Astrocyte of the spinal cord (primary cell): ENCODE measurements at places on chromosomes 12 and 14.
A peak's percentile ranks its signal among the peaks of the same experiment; 100 is the strongest.

GRCh38 chr14:77024171-77024691 lies 4.3 kb downstream of the IRF2BPL start:
- peak; percentile 51 for DNase-seq

GRCh38 chr14:59240356-59240755 lies 51.9 kb downstream of the DAAM1 start:
- no peak for DNase-seq

GRCh38 chr12:70535896-70536374 lies 101.3 kb downstream of the PTPRB start:
- DNase-seq: no peak

DNA sequence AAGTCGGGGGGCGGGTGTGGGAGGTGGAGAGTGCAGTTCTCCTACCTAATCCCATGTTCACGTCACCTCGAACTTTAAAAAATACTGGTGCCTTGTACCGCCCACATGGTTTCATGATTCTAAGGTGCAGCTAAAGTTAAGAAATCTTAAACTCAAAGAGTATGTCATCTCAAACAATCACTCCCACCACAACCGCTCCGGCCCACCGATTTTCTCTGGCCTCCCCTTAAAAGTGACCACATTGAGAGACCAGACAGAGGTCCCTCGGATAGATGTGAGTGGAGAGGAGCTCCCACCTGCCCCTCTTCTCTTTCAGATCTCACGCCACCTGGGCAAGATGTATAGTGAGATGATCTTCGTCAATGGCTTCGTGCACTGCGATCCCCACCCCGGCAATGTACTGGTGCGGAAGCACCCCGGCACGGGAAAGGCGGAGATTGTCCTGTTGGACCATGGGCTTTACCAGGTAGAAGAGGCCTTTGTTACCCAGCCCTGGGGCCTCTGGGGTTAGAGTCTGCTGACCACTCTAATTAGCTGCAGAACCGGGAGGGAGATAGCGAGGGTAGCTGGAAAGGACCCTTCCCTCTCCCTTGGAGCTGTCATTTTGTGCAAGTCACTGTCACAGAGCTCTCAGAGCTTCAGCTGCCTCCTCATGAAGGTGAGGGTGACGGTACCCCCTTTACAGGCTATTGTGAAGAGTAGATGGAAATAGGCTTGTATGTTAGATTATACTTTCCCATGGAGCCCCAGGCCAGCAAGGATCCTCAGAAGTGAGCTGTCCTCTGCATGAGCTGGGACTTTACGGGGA lies 124.4 kb downstream of the ADCK1 start:
- DNase-seq: no peak

- no peak for DNase-seq
Measured at GRCh38 chr12:105272814-105273416, 36.9 kb upstream of the APPL2 start.

- no peak for DNase-seq
Measured at GRCh38 chr14:99512571-99513182, 31.5 kb downstream of the CCNK start.

DNA sequence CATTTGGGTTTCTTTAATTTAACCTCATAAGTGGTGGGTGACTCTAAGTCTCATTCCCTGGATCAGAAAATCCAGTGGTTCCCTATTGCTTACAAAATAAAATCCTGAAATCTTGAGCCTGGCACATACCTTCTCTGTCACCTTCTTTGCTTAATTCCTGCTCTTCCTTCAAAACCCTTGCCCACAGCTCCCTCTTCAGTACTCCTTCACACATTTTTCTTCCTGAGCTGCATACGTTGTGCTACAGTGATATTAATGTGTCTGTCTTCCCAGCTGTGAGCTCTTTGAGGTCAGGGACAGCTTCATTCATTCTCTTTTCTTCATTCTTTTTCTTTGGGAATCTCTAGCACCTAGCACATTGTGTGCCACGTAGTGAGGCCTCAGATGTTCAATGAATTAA lies 9.5 kb downstream of the TSPAN11 start:
- no peak for DNase-seq

GRCh38 chr12:25156061-25156460 lies 38.9 kb downstream of the DNAI7 start:
- no peak for DNase-seq

DNA sequence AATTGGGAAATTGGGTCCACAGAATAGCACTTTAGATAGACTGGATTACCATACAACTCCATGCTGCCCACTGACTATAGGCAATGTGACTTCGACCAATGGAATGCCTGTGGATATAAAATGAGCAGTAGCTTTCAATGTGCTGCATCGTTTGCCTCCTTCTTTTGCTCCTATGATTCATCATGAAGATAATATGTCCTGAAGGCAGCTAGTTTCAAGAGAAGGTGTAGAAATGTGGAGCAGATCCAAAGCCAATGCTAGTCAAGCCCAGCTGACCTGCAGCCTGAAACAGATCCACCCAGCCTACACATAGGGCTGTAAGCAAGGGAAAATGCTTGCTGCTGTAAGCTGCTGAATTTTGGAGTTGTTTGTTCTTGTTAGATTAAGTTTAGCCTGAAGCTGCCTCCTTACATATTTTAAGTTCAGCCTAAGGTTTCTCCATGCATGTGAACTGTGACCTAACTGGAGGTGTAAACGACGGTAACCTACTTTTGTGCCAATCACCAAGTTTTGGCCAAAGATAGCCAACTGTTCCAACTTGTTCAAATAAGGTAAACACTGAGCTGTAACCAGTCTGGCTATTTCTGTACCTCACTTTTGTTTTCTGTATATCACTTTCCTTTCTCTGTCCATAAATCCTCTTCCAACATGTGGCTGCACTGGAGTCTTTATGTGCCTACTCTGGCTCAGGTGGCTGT lies 169.1 kb upstream of the AVPR1A start:
- peak; percentile 12 for DNase-seq

GRCh38 chr12:105983622-105984320 lies 155.0 kb downstream of the NUAK1 start:
- peak; percentile 90 for DNase-seq

DNA sequence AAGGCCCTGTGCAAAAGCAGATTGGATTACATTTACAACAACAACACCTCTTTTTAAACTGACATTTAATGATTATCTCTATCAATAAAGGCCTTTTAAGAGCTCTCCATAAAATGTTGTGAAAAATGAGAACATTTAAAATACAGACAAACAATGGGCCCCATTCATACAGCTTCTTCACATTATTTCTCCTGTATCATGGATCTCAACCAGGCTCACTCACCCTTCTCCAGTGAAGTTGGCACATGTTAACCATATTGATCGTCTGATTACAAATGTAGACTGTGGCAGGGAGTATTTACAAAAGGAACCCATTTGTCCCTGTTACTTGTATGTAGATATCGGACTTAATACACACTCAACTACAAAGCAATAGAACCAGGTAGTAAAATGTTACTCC lies 220.2 kb upstream of the BTG1 start:
- no peak for DNase-seq

- DNase-seq: no peak
Measured at GRCh38 chr14:24377657-24378056, 9.7 kb downstream of the NFATC4 start.

DNA sequence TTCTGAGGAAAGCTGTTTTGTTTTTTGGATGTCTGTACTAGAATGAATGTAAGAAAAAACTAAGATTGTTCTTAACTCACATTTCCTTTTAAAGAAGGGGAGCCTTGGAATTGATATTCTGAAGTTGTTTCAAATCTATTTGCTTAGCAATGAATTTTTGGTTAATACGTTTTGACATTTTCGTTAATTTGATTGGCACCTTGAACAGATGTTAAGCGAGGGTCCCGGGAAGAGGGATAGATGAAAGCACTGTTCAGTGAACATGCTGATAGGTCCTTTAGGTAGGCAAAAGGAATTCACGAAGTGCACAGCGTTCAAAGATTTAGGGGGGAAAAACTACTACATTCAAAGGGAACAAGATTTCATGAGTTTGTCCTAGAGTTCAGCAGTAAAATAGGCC lies 1.7 kb downstream of the SLC39A9 start:
- no peak for DNase-seq

DNA sequence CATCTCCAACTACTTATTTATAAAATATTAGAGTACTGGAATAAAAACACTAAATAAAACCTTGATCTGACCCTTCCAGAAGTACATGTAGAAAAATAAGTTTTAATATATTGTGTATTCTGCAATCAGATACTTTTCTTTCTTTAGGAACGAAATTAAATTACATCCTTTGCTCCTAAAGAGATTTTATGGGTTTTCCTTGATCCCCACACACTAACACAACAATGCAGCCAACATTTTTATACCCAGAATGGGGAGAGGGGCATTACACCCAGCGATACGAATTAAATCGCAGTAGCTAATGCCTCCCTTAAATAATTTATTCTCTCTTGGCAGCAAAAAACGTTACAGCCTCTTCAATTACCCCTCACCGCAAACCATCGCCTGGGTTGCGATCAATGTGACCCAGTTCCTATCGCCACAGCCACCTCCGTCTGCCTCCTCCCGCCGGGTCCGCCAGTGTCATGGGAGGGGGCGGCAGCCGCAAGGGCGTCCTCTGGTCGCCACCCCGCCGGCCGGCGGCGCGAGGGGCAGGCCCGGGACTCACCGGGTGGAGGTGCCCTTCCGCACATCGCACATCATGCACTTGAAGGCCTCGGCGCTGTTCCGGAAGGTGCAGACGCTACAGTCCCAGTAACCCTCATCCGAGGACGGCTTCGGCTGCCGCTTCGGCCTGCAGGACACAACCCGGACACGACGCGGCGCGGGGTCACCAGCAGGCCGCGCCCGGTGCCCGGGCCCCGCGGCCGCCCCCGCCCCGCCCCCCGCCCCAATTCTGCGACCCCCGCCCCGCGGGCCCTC lies 796 bp downstream of the YAF2 start:
- peak; percentile 73 for DNase-seq

DNA sequence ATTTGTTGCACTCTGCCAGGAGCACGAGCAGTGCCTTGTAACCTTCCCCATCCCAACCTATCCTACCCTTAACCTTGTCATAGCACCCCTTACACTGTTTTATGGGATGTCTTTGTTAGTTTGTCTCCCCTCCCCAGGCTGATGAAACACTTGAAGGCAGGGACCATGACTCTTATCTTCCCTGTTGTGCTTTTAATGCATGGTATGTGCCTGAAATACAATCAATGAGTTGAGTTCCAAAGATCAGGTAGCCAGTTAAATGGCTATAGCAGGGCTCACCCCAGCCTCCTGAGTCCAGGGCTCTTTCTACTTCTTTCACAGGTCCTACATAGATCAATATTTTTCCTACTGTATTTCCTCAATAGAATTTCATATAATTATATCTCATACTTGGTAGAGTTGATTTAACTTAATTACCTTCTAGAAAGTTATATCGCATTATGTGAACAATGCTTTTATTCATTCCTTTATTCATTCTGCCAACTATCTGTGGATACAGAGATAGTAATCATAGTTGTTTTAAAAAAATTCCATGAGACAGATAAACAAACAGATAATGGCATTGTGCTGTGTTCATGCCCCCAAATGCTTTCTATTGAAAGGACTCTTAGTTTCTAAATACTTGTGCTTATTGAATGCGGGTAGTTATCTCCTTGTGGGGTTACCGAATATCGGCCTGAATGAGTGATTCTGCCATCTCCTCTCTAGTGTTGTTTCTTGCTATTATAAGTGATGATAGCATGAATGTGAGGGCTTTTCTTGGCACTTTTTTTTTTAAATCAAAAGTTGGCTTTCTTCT lies 347.4 kb downstream of the NPAS3 start:
- no peak for DNase-seq

GRCh38 chr14:73008501-73008900 lies 18.4 kb downstream of the ZFYVE1 start:
- DNase-seq: peak; percentile 71
